ENCODE measurements at places on chromosomes 7 and 10.

GRCh38 chr10:130136226-130137089 is at the start of gene GLRX3:
Gene GLRX3, plus strand, starts transcription at chr10:130136391. Its CDS starts 30 bp downstream, at chr10:130136421.
- DNase-seq, result peak; percentile 89

GRCh38 chr10:107915215-107915610 is 750.7 kb upstream of the SORCS1 start:
- DNase-seq, result no peak

- DNase-seq, result no peak
Observed at GRCh38 chr10:69101451-69102095, 13.7 kb downstream of the SRGN start.

GRCh38 chr10:78929541-78929940 is 139.2 kb upstream of the ZMIZ1 start:
- DNase-seq, result no peak

DNA sequence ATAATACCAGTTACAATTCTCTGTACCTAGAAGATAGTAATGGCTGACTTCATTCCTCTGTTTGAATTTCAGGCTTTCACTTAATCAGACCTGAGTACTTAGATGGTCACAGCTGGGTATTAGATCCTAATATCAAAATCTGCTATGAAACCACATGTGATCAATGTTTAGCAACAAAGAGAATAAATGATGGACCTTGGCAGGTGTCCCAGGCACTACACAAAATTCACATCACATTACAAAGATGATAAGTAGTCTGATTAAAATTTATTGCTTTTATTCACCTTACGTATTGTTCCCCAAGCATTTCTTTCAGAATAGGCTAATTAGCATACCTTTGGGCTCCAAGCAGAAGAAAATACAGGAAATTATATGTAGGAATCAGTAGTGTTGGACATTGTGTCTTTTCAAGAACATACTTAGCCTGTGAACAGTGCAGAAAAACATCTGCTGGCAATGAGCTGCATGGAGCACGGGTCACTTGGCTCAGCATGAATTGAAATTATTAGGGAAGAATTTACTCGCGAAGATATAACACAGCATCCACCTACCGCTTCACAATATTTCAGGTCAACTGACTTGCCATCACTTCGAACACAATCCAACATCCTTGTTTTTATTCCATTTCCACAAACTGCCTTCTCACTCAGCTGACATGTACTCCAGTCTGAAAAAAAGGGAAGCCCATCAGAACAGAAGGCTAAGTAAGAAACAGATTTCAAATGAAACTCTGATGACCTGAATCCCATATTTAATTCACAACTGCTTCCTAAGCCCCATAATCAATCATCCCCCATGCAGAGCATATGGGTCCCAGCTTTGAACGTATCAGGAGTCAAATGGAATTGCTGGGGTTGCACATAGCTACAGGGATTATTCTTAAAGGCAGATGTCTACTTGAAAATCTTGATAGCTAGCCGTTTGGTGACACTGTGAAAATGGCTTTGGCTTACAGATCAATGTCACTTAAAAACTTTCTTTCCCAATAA is 421.0 kb downstream of the THSD7A start:
- no peak for DNase-seq

GRCh38 chr7:135717693-135718092 is 10.3 kb downstream of the SLC13A4 start:
- no peak for DNase-seq

DNA sequence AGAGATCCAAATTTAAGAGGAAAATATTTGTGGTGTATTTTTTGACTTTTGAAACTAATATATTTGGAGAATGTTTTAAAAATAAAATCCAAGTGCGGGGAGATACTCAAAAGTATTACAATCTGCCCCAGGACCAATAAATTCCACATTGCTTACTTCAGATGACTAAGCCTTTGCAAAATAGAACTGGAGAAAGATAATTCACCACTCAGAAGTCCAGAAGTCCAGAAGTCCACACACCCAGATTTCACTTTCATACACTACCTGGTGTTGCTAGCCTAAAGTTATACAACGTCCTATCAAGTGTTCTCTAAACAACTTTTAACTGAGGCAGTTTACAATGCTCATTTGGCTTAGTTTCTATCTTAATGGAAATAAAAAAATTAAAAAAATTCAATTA is 487.0 kb upstream of the SEMA3D start:
- DNase-seq, result no peak

DNA sequence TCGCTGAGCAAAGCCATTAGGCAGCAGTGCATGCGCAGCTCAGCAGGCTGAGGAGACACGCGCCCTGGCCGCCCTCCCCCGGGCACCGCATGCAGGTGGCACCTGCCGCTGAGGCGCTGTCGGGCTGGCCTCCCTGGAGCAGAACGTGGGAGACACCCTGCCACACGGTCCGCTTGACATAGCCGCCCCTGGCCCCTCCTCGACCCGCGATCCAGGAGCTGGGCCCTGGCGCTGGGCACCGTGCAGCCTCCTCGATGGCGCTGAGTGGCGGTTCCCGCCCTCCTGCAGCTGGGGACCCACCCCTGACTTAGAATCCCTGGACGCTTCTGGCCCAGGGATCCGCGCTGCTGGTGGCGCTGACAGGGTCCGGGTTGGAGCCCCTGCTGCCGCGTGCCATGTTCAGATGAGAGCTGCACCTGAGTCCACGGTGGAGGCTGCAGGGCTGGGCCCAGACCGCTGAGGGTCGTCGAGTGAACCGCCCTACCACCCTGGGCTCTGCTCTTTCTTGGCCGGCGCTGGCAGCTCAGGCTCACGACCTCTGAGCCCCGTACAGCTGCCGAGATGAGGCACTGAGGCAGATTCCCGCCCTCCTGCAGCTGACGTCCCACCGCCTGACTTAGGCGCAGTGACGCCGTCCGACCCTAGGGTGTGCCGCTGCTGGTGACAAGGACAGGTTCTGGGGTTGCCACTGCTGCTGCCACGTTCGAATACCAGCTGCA is 116.8 kb downstream of the OR13A1 start:
- no peak for DNase-seq

- no peak for DNase-seq
Observed at GRCh38 chr10:7913126-7913872, 95.0 kb downstream of the TAF3 start.

- no peak for DNase-seq
Observed at GRCh38 chr7:45679516-45679915, 105.3 kb downstream of the ADCY1 start.

- DNase-seq, result no peak
Observed at GRCh38 chr7:8092140-8092539, 123.5 kb downstream of the GLCCI1 start.

DNA sequence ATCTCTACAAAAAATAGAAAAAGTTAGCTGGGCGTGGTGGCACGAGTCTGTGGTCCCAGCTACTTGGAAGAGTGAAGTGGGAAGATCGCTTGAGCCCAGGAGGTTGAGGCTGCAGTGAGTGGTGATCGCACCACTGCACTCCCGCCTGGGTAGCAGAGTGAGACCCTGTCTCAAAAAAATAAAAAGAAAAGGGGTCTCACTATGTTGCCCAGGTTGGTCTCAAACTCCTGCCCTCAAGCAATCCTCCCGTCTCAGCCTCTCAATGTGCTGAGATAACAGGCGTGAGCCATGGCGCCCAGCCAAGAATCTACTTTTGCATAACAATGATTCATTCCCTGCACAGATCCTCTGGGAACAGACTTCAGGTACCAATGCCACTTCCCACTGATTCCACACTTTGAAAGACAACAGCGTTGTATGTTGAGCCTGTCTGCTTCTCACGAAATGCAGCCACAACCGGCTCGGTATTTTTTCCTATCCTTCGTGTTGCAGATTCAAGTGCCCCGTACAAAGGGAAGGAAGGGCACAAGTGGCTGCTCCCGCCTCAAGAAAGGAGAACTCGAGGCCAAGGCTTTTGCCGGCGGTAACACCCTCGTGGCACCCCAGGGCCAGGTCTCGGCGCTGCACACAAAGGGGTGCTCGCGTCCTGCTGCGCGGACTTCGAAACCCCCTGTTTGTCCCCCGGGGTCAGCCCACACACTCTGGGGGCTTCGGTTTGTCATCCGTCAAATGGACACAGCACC is 745 bp downstream of the DAGLB start:
- peak; percentile 96 for DNase-seq

GRCh38 chr7:76303202-76304147 is 1.0 kb downstream of the HSPB1 start:
- peak; percentile 99 for DNase-seq

- DNase-seq, result peak; percentile 29
Observed at GRCh38 chr10:72260976-72261783, 12.5 kb upstream of the DDIT4 start.

- no peak for DNase-seq
Observed at GRCh38 chr10:83834096-83834495, 305.2 kb upstream of the GHITM start.

GRCh38 chr7:5633161-5634106 is 148.0 kb downstream of the RNF216 start:
- no peak for DNase-seq

GRCh38 chr10:132893090-132893489 is 49.3 kb downstream of the CFAP46 start:
- no peak for DNase-seq

GRCh38 chr7:32115831-32116230 is 45.6 kb upstream of the PDE1C start:
- DNase-seq, result no peak

GRCh38 chr7:84941291-84941690 is 245.6 kb downstream of the SEMA3D start:
- DNase-seq, result no peak

GRCh38 chr7:85474234-85474633 is 287.4 kb upstream of the SEMA3D start:
- no peak for DNase-seq

DNA sequence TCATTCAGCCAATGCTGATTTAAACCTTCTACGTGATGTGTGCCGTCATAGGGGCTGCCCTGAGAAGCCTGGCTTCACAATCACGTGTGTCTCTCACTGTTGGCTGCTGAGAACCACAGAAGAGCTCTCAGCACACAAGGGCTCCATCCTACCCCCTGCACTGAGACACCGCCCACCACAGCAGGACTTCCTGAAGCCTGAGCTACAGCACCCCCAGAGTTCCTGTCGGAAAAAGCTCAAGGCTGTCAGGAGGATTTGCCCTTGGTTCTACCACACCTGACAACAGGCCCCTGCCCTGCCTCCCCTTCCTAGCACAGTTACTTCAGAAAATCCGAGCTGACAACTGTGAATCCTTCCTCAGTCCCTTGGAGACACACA is 191.9 kb downstream of the MAD1L1 start:
- no peak for DNase-seq

DNA sequence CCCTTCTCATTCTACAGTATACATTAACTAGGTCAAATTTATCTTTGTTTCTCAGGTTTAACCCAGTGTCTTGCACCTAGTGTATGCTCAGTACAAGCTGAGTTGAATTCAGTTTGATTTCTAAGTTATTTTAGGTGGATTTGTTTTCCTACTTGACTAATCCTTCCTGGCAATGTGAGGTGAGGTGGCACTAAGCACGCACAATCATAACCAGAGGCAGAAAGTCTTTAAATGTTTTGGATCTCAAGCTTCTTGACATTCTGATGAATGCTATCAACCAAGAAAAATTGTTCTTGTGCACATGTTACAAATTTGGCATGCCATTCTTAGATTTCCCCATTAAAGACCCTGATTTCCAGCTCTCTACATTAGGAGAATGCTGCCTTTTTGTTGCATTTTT is 3.2 kb downstream of the BZW2 start:
- DNase-seq, result no peak

GRCh38 chr10:49615721-49616120 is 1.9 kb downstream of the CHAT start:
- no peak for DNase-seq

- peak; percentile 35 for DNase-seq
Observed at GRCh38 chr7:33334349-33334748, 205.0 kb downstream of the BBS9 start.

DNA sequence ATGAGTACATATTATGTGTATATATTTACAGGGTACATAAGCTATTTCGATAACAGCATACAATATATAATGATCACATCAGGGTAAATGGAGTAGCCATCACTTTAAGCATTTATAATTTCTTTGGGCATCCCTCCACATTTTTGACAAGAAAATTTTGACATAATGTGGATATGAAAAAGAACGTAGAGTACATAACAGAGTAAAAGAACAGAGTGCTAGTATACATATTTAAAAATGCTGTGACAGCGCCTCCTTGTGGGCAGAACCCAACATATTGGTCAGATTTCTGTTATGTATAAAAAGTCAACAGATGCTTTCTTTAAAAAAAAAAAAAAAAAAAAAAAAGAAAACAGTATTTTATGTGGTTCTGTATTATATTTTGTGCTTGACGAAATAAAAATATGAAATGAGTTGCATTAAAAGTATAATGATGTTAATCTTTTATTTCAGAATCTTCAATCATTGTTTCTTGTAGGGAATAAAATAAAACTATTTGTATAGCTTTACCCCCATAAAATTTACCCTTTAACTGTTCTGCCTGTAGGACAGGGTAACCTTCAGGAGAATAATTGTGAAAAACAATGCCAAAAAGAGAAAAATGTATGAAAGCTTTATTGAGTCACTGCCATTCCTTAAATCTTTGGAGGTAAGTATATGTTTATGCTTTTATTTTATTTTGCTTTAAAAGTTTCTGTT is 18.3 kb upstream of the HBP1 start:
- peak; percentile 84 for DNase-seq

DNA sequence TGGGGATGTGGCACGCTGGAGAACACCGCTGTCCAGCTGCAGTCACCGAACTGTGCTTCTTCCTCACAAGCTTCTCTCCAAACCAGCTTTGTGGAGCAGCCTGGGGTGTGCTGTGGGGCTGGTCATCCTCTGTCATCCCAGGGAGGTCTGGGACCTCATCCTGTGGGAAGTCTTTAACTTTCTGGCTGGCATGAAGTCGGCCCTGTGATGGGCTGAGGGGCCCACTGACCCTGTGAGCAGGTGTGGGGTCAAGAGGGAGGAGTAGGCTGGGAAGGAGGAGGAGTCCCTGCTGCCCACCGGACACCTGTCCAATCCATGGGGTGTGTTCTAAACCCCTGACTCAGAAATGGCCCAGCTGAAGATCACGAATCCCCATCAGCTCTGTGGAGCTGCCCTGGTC is 136.2 kb upstream of the SHH start:
- DNase-seq, result no peak

DNA sequence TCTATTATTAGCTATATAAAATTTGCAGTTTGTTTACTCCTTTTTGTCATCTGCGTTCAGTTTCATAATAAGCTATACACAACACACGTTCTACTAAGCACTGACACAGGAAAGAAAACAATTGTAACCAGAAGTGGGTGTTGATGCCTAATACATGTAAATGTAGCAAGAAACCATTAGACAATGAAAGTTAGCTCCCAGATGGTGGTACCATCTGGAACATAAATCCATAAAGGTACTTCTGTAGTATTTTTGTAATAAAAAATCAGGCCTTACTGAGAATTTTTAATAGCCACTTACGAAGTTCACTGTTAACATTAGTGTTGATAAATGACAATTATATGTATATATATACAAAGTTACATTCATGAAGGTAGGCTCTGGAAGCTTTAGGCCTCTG is 194.7 kb downstream of the KCND2 start:
- no peak for DNase-seq
